ENCODE measurements at places on chromosomes 2 and 18.

DNA sequence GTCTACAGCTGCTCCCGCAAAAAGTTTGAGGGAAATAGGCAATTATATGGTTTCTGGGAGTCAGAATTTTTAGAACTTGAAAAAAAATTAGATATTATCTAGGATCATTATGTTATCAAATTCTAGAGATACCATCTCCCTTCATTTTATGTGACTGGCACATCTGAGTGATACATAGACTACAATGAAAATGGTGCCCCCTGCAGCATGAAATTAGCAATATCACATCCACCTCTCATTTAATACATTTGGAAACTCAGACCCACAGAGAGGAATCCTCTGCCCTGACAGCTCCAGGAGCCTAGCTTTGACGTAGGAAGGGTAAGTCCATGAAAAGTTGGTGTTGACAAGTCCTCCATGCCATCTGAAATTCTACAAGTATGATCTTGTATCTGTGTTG, 381.6 kb downstream of the SUCLG1 start:
- no peak for DNase-seq

DNA sequence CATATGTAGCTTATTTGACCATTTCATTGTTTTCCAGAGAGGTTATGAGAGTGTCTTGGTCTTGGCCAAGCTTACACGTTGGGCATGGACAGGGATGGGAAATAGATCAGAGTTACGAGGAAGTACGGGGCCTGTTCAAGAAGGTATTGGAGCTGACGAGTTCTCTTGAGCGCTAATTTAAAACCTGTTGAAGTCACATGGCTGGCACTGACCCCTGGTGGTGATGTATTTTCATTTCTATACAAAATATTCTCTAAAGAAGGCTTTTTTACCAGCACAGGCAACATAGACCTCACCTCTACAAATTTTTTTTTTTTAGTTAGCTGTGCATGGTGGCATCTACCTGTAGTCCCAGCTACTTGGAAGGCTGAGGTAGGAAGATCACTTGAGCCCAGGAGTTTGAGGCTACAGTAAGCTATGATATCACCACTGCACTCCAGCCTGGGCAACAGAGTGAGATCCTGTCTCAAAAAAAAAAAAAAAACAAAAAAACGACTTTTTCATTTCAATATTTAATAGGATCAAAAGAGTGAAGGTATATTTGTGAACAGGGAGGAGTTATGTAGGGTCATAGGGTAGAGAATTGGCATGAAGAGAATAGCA, 19.6 kb downstream of the UGP2 start:
- DNase-seq = no peak

- no peak for DNase-seq
Observed at GRCh38 chr2:176174382-176174823, 14.1 kb upstream of the HOXD1 start.

DNA sequence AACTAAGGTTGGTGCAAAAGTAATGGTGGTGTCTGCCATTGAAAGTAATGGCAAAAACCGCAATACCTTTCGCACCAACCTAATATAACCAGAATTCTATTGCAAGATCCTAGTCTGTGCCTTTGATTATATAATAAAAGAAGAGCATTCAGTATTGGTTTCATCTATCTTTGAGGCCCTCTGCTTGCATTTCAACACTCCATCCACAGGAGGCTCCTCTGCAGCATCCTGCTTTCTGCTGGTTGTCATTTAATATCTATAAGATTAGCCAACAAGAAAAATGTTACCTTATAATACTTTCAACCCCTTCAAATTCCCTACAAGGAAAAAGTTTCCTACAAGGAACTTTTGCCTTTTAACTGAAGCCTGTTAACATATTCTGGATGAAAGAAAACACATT, 139.2 kb downstream of the CDCA7 start:
- no peak for DNase-seq

GRCh38 chr2:29119211-29119610, 4.0 kb downstream of the CLIP4 start:
- DNase-seq = no peak

DNA sequence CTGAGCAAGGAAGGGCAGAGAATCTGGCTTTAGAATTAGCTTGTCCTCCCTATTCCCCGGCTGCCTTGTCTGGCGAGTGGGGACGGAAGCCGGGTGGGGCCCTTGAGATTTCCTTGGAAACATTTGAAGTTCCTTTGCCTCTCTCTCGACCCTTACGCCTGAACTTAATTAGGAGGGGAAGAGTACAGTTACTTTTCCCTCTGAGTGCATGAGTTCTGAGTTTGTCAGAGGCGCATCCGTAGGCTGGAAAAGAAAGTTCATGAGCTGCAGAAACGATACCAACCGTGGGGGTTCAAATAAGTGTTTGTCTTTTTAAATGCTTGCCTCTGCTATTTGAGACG, 468 bp downstream of the PIKFYVE start:
- no peak for DNase-seq

- DNase-seq = no peak
Observed at GRCh38 chr2:178723786-178724346, 83.4 kb downstream of the TTN start.

DNA sequence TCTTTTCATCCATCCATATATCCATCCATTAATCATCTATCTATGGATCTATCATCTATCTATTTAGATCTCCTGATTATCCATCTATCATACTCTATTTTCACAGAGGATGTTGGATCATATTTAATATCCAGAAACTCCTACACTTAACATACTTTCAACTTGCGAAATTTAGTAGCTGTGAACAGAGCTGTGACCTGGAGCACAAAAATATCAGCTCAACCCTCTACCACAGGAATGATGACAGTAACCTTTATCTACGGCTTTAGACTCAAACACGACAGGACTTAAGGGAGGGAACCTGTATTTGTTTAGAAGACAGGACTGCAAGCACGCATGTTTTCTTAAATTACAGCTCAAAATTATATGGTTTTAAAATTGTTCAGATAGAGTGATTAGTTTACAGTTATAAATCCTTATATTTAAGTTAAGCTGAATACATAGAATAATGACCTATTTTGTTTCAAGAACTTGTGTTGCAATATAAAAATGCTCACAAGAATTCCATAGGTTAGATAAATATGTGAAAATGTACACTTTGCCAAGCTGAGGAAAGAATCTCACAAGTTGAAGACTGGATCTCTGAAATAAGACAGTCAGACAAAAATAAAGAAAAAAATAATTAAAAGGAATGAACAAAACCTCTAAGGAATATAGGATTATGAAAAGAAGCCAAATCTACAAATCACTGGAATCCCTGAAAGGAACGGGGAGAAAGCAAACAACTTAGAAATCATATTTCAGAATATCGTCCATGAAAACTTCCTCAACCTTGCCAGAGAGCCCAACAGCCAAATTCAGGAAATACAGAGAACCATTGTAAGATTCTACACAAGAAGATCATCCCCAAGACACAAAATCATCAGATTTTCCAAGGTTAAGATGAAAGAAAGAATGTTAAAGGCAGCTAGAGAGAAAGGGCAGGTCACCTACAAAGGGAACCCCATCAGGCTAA, 142.0 kb downstream of the COL6A3 start:
- DNase-seq = no peak

DNA sequence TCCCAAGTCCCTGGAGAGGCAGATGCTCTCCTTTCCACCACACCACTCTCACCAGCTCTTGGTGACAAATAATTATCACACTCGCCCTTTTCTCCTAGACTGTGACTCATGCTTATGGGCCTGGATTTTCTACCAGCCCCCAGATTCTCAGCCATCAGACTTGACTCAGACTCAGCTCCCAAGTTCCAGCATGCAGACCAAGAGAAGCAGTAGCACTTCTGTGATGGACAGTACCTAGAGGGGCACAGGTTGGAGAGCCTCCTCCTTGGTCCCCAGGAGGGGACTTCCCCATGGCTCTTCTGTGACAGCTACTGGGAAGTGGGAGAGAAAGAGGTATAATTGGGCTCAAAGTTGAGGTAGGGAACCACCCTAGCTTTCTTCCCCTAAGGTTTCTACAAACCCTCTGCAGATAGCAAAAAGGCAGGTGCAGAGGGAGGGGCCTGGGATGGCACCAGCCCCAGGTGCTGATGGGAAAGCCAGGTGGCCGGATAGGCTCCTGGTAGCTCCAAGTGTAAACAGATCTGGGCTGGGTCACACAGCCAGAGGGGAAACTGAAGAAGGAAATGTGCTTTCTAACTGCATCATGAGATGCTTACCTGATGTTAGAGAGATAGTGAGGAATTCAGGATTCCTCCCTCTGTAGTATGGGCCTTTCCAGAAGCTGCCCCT, 4.1 kb downstream of the TCF23 start:
- DNase-seq = no peak

DNA sequence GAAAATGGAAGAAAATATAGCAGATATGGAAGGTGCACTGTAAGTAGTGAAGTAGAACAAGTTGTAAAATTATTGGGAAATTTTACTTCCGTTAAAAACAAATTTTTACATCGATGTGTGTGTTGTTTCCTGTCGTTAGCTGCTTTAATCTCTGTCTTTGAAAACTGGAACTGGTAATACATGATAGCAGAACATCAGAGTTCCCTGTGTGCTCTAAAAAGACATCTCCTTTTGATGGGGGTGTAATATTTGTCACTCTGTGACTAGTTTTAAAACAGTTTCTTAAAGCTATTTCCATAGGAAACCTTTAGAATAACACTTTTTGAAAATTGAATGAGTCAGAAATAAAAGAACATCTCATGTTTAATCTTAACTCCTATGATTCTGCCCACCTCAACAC, 43.5 kb downstream of the COX7A2L start:
- no peak for DNase-seq

DNA sequence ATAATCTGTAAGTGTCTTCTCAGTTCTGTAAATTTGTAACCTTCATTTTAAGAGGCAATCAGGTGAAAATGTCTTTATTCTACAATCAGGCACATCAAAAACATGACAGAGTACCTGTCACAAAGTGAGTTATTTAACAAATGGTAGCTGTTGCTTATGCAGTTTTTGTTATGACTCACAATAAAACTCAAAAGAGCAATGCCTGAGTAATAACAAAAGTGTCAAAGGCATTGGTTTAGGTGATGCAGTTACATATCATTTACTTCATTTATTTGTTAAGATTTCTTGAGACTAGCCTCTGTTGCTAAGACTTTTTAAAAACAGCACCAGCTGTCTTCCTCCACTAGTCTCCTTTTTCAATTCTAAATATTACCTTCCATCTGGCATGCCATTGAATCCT, 177.8 kb downstream of the KIAA1328 start:
- no peak for DNase-seq

DNA sequence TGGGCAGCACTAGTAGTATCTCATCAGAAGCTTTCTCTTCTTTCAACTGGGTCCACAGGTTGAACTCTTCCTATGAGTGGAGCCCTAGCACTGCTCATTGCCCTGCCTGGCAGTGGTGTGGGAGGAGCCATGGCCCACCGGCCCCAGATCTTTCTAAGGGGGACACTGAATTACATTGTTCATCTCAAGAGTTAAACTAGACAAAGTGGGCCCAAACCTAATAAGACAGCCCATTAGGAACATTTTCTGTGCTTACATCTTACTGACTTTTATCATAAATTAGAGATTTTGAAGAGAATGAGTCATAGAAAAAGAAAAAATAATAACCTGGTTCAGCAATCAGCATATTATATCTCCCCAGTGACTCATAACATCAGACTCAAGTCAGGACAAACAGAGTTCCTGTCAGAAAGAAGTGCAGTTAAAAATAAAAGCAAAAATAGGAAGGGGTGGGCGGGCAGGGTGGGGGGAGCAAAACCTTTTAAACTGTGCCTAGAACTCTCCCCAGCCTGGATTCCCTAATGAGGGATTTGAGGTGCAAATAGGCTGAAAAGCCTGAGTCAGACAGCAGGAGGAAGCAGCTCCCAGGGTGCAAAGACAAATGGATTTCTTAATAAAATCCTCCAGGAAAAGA, 161.6 kb upstream of the TRIB2 start:
- no peak for DNase-seq

- DNase-seq = no peak
Observed at GRCh38 chr2:109080757-109081156, 48.2 kb upstream of the SH3RF3 start.

- DNase-seq = no peak
Observed at GRCh38 chr2:138722316-138722715, 57.9 kb downstream of the NXPH2 start.

GRCh38 chr2:160210599-160211138, 10.6 kb upstream of the ITGB6 start:
- DNase-seq = no peak
